Aorta (tissue), 5 donors: ENCODE measurements at places on chromosomes 11 and 22. TPM values are rescaled to one million over a fixed set of nuclear protein-coding genes. Genes with fewer than 3 reads are reported as not detected.

The FAM111A gene
- 49.0 TPM for total RNA-seq

The NLRP14 gene
- not detected for total RNA-seq

GRCh38 chr11:60945295-60945667 lies 6.7 kb downstream of the SLC15A3 start:
- H3K4me3 ChIP-seq = no peak overlapping the region
- no peaks in the 10 kb centered on the region for H3K27me3 ChIP-seq
- H3K4me1 ChIP-seq = no peaks in the 10 kb centered on the region

GRCh38 chr11:84714316-84714780 lies 912.8 kb downstream of the DLG2 start:
- no peak overlapping the region for H3K4me3 ChIP-seq
- no peaks in the 10 kb centered on the region for H3K4me1 ChIP-seq
- no peak overlapping the region for H3K27ac ChIP-seq
- no peak for DNase-seq
- H3K36me3 ChIP-seq = no peaks in the 10 kb centered on the region
- H3K27me3 ChIP-seq = no peaks in the 10 kb centered on the region

DNA sequence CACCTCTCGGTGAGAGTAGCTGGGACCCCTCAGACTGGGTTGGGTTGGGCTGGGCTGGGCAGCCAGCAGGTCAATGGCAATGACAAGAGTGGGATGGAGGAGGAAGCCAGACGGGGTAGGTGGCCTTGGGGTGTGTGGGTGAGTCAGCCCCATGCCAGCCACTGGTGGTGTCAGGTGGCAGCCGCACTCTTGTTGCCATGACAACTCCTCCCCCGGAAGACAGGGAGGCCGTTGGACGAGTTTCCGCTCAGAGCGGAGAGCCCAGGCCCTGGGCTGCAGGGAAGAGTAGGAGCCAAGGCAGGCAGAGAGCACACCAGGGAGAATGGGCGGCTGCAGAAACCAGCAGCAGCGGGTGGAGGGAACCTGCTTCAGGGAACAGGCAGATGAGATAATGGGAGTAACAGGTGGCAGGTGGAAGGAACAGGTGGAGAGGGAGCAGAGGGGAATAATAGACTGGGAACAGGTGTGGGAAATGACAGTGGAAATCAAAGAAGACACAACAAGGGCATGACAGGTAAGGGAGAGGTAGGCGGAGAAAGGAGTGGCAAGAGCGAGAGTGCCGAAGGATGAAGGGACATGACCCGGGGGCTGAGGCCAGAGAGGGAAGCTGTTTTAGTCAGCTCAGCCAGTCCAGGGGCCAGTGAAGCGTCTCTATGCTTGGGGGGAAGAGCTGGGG lies 8.7 kb downstream of the SPTBN2 start:
- no peak for DNase-seq
- H3K27ac ChIP-seq = no peak overlapping the region
- no peak overlapping the region for H3K4me3 ChIP-seq
- no peaks in the 10 kb centered on the region for H3K36me3 ChIP-seq
- H3K27me3 ChIP-seq = no peaks in the 10 kb centered on the region

DNA sequence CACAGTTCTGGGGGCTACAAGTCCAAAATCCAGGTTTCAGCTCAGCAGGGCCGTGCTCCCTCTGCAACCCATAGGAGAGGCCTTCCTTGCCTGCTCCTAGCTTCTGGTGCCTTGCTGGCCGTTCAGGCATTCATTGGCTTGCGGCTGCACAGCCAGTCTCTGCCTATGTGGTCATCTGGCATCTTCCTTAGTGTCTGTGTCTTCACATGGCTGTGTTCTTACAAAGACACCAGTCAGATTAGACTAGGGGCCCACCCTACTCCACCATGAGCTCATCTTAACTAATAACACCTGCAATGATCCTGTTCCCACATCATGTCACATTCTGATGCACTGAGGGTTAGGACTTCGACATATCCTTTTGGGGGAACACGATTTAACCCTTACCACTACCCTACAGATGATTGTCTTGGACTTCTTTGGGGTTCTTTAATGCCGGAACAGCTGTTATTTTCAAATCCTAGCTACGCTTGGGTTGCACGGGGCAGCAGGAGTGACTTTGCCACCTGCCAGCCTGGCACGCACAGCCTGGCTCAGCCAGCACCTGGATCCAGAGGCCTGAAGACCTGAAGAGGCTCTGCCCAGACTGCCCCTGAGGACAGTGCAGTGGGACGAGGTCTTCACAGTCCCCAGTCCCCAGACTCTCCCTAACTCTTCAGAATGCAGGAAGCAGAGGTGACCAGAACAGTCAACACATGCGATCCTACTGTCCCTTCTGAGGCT lies 7.7 kb upstream of the NEAT1 start:
- no peak overlapping the region for H3K27ac ChIP-seq
- H3K4me1 ChIP-seq = no peaks in the 10 kb centered on the region
- no peak overlapping the region for H3K4me3 ChIP-seq
- peaks cover 10% of the 10 kb centered on the region for H3K36me3 ChIP-seq

DNA sequence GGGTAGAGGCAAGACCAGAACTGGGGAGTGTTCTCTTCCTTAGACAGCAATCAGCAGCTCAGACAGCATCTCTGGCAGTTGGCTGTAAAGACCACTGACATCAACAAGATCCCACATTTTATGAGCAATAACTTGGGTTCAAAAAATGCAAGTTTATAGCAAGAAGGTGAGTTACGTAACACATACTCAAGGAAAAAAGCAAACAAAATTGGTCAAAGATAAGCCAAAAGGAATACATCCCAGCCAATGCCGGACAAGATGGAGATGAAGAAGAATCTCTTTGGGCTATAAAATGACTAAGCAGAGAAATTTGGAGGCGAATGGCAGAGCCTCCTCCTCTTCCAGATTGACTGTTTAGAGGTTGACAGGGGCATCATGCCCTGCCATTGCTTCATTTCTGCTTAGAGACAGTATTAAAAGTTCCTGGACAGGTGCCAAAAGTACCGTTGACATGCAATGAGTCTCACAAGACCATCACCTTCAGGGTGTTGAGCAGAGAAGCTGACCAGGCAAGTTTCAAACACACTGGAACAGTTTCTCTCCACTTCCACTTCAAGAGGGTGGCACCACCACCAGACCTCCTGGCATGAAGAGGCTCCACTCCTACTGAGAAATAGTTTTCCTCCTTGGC lies 55.9 kb downstream of the ENDOD1 start:
- H3K27ac ChIP-seq = no peak overlapping the region
- no peak overlapping the region for H3K4me3 ChIP-seq
- H3K27me3 ChIP-seq = no peaks in the 10 kb centered on the region
- no peak for DNase-seq
- peaks cover 2% of the 10 kb centered on the region for H3K4me1 ChIP-seq

The SCUBE1 gene
- total RNA-seq = 5.4 TPM

DNA sequence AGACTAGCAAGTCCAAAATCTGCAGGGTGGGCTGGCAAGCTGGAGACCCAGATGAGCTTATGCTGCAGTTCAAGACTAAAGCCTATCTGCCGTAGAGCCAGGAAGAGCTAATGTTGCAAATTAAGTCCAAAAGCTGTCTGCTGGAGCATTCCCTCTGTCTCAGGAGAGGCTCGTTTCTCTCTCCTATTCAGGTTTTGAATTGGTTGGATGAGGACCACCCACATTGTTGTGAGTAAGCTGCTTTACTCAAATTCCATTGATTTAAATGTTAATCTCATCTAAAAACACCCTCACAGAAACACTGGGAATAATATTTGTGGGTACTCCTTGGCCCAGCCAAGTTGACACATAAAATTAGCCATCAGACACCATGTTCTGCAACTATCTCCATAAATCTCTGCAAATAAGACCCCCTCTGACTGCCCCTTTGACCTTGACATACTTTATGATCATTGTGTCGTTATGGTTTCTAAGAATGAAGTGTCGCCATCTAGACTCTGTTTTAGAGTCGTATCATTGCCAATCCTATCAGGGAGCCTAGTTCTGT lies 16.8 kb upstream of the CUL5 start:
- H3K27ac ChIP-seq = no peak overlapping the region
- H3K4me3 ChIP-seq = no peak overlapping the region
- DNase-seq = no peak
- H3K27me3 ChIP-seq = no peaks in the 10 kb centered on the region
- H3K4me1 ChIP-seq = no peaks in the 10 kb centered on the region
- H3K36me3 ChIP-seq = no peaks in the 10 kb centered on the region

DNA sequence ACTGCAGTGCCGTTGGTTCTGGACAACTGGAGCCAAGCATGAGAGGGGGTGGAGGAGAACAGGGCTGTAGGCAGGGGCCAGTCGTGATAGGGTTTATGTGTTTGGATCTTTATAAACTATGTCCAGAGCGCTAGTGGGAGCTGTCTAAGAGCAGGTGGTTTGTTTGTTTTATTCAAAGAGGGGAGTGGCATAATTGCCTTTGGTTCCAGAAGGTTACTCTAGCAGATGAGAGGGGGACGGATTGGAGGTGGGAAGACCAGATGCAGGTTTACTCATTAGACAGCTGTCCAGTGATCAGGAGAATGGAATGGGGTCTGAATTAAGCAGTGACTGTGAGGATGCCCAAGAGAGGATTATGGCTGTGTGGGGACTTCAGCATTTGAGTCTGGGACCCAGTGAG lies 109.3 kb upstream of the TBCEL start:
- no peak overlapping the region for H3K27ac ChIP-seq
- no peak for DNase-seq
- H3K27me3 ChIP-seq = no peaks in the 10 kb centered on the region
- H3K4me1 ChIP-seq = no peaks in the 10 kb centered on the region
- H3K36me3 ChIP-seq = no peaks in the 10 kb centered on the region

DNA sequence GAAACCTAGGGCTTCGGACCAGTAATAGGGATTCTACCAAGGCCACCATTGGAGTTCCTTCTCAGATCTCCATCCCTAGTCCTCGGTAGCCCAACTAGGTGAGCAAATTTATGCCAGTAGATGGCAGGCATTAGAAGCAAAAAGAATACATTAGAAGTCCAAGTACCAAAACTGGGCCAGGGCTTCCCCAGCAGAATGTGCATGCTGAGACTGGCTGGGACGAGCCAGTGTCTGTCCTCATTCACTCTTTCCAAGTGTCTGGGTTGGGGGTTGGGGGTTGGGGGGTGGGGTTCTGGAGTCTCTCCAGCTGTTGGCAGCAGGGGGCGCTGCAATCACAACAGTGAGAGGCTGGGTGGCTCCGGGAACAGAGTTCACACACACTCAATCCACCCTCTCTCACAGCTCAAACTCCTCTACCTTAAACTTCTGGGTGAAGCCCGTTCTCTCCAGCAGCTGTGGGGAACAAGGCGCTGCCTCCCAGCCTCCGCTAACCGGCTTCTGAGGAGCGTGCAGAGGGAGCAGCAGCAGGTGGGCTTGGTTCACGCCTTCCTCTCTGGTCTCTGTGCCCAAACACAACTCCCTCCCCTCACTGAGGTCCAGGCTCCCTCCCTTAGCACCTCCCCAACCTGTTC lies 57.5 kb downstream of the BTG4 start:
- H3K27me3 ChIP-seq = no peaks in the 10 kb centered on the region
- DNase-seq = no peak
- H3K36me3 ChIP-seq = no peaks in the 10 kb centered on the region
- no peaks in the 10 kb centered on the region for H3K4me1 ChIP-seq

The ART1 gene
- not detected for total RNA-seq

GRCh38 chr11:17735818-17736578 lies 1.4 kb downstream of the KCNC1 start:
- H3K27me3 ChIP-seq = no peaks in the 10 kb centered on the region
- no peak for DNase-seq
- no peaks in the 10 kb centered on the region for H3K4me1 ChIP-seq
- no peak overlapping the region for H3K4me3 ChIP-seq
- no peaks in the 10 kb centered on the region for H3K36me3 ChIP-seq

GRCh38 chr22:32561163-32561562 lies 86.6 kb downstream of the FBXO7 start:
- no peaks in the 10 kb centered on the region for H3K27me3 ChIP-seq
- no peak for DNase-seq
- H3K4me1 ChIP-seq = peaks cover 2% of the 10 kb centered on the region
- no peaks in the 10 kb centered on the region for H3K36me3 ChIP-seq

DNA sequence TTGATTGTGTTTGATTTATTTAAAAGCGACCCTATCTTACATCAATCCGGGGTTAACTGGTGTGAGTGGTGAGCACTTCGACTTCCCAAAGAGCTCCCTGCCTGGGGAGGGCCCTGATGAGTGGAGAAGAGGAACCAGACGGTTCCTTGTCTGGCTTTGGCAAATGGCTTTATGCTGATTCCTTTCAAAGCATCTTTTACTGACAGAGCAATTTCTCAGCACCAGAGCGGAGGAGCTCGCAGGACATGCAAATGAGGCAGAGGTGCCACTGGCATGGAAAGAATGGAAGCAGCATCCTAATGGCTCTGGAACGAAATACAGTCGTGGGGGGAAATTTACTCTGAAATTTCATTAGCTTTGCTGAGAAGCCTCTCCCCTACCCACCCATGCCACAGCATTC lies 410.9 kb upstream of the B3GAT1 start:
- H3K4me3 ChIP-seq = no peak overlapping the region
- H3K36me3 ChIP-seq = no peaks in the 10 kb centered on the region
- DNase-seq = no peak
- no peak overlapping the region for H3K27ac ChIP-seq

- no peak overlapping the region for H3K27ac ChIP-seq
- DNase-seq = no peak
- no peaks in the 10 kb centered on the region for H3K27me3 ChIP-seq
- H3K4me1 ChIP-seq = peaks cover 2% of the 10 kb centered on the region
These were observed 80.7 kb downstream of the MICAL3 start for GRCh38 chr22:17943533-17944249.

The SCGB1D2 gene
- not detected for total RNA-seq

DNA sequence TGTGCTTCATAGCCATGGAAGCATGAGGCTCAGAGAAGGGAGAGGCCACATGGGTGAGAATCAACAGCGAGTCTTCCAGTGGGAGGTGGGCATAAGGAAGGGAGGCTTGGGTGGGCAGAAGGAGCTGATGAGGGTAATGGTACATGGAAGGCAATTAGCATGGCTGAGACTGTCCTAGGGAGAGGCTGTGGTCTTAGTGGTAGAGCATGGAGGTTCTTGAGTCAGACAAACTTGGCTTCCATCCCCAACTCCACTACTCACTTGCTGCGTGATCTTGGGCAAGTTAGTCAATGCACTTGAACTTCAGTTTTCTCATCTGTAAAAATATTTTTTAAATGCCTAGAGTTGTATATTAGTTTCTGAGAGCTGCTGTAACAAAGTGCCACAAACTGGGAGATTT lies 227.2 kb upstream of the E2F8 start:
- no peak overlapping the region for H3K4me3 ChIP-seq

GRCh38 chr11:131977854-131978253 lies 607.4 kb downstream of the NTM start:
- H3K27me3 ChIP-seq = no peaks in the 10 kb centered on the region
- H3K4me1 ChIP-seq = no peaks in the 10 kb centered on the region
- H3K4me3 ChIP-seq = no peak overlapping the region
- H3K36me3 ChIP-seq = no peaks in the 10 kb centered on the region

DNA sequence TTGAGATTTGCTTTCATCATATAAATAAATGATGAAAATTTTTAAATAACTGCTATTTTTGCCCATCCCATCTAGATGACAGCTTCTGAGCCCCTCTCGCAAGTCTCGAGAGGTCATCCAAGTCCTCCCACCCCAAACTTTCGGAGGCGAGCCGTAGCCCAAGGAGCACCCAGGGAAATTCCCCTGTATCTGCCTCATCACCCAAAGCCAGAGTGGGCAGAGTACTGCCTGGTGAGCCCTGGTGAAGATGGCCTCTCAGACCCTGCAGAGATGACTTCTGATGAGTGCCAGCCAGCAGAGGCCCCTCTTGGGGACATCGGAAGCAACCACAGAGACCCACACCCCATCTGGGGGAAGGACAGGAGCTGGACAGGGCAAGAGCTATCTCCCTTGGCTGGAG lies 83.9 kb upstream of the PARVA start:
- no peaks in the 10 kb centered on the region for H3K27me3 ChIP-seq
- H3K36me3 ChIP-seq = no peaks in the 10 kb centered on the region
- H3K27ac ChIP-seq = no peak overlapping the region
- H3K4me3 ChIP-seq = no peak overlapping the region
- H3K4me1 ChIP-seq = no peaks in the 10 kb centered on the region

The GLB1L2 gene
- total RNA-seq = 1.5 TPM
